ENCODE measurements at places on chromosomes 5 and 9.

DNA sequence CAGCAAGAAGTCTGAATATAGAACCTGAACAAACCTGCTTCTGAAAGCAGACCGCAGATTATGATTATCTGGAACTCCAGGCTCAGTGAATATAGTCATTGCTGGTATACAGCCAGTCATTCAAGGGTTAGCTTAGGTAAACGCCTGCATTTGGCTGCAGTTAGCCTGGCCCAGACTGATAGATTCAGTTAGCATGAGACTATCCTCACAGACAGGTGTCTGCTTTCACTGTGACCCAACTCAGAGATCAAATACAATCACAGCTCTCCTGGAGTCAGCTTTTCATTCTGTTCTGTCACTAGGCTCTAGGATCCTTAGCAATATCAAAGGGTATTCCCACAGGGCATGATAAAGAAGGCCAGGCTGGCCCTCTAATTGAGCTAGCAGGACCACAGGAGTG is 138.6 kb upstream of the PLCXD3 start:
- DNase-seq = no peak

DNA sequence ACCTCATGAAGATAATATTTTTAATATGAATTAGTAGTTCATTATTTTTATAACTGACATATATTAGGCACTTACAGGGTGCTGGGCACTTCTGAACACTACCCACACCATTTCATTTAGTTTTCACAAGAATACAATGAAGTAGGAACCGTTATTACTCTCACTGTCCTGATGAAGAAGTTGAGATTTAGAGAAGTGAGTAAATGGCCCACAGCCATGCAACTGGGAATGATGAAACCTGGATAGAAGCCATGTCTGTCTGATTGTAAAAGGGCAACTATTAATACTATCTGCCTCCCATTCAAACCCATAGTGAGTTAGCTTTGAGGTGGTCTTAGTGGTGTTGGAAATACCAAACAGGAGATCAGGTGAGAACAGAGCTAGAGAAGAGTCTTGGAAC is 29.6 kb upstream of the OTULINL start:
- DNase-seq = no peak

GRCh38 chr5:113660206-113660605 is 146.7 kb downstream of the YTHDC2 start:
- DNase-seq = no peak

DNA sequence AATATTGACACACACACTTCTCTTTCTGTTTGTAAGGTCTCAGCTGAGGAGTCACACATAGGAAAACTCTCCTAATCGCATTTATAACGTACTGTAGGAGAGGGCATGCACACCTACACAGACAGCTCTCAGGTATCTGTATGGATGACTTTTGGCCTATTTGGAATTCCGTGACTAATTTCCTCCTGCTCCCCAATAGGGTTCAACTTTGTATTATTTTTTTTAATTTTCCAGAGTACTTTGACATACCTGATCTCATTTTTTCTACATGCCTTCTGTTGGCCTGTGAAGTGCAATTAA is 195.9 kb downstream of the ARHGAP26 start:
- DNase-seq = no peak
